ENCODE measurements at places on chromosomes 5 and 9.
A peak's percentile ranks its signal among the peaks of the same experiment; 100 is the strongest.

GRCh38 chr9:93577078-93577974, 942 bp downstream of the PHF2 start:
- peak overlapping the region; percentile 87 for H3K4me3 ChIP-seq
- H3K36me3 ChIP-seq: no peaks in the 10 kb centered on the region
- DNase-seq: no peak
- H3K27me3 ChIP-seq: no peaks in the 10 kb centered on the region

DNA sequence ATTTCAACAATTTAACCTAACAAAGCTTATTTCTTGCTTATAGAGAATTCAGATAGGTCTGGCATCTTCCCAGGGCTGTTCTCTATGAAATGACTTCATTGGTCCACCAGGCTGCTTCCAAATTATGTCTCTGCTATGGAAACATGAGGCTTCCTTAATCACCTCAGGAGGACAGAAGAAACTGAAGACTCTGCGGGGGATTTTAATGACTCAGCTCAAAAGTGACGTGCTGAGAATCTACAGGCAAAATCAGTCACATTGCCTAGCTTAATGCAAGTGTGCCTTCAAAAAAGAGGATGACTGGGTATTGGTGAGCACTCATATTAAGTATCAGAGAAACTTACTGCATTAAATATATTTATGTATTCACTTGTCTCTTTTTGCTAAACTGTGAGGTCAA, 315.5 kb upstream of the RGMB start:
- no peaks in the 10 kb centered on the region for H3K27me3 ChIP-seq
- DNase-seq: no peak
- no peak overlapping the region for H3K4me3 ChIP-seq
- H3K36me3 ChIP-seq: no peaks in the 10 kb centered on the region
- H3K27ac ChIP-seq: no peak overlapping the region
- peaks cover 4% of the 10 kb centered on the region for H3K4me1 ChIP-seq

DNA sequence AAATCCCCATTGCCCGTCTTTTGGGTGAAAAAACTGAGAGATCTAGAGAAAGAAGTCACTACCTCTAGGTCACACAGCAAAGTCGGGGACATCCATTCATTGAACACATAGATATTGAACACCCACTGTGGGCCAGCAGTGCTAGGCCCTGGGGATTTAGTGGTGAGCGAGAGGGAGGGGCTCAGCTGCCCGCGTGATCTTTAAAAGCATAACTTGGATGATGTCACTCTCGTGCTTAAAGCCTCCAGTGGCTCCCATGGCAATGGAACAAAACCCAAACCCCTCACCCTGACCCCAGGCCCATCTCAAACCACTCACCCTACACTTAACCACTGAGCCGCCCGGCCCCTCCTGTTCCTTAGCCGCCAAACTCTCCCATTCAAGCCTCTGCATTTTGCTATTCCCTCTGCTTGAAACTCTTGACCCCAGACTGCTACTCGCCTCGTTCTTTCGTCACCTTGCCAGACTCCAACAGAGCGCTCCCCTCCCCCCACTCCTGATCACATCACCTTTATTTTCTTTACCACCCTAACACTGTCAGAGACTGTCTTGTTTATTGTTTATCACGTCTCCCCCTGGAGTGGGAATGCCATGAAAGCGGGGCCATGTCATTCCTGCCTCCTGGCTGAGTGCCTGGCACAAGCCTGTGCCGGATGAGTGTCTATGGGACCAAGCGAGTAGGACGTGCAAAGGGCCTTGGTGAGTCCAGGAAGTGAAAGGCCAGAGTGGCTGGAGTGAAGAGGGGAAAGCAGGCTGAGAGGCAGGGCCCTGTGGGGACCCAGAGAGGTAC, 710 bp upstream of the PIP5KL1 start:
- H3K27me3 ChIP-seq: no peaks in the 10 kb centered on the region
- peaks cover 37% of the 10 kb centered on the region for H3K4me1 ChIP-seq
- H3K36me3 ChIP-seq: peaks cover 3% of the 10 kb centered on the region
- DNase-seq: no peak

DNA sequence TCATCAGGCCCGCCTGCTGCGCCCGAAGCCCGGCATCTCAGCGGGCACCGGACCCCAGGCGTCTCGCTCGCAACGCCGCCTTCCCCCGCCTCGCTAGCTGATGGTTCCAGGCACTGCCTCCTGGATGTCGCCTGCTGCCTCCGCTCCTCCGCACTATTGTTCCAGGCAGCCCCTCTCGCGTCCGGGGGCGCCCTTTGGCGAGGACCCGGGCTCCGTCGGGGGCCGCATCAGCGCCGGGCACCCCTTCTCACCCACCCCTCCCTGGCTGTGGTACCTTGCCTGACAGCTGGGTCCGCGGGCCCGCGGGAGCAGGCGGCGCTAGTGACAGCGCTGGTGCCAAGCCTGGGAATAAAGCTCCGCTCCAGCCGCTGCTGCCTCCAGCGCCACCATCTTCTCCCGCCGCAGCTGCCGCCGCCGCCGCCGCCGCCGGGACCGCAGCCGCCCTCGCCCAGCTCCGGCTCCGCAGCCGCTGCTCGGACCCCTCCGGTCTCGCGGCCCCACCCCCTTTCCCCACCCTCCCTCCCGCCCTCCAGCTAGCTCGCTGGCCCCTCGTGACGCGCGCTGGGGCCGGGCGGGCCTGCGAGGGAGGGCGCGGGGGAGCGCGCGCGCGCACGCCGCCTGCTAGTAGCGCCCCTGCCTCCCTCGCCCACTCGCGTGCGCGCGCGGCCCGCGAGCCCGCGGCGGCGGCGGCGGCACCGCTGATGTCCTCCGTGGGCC, at the start of gene APBA1:
Gene APBA1 (minus strand): TSS at position 493 of the 717 bp plus-strand sequence.
- peak within 1 kb of the TSS; percentile 94 for H3K4me3 ChIP-seq
- DNase-seq: peak; percentile 42
- no peak within 1 kb of the TSS for H3K27ac ChIP-seq
- H3K27me3 ChIP-seq: peaks cover 32% of the 10 kb centered on the region
- no peaks in the 10 kb centered on the region for H3K36me3 ChIP-seq

DNA sequence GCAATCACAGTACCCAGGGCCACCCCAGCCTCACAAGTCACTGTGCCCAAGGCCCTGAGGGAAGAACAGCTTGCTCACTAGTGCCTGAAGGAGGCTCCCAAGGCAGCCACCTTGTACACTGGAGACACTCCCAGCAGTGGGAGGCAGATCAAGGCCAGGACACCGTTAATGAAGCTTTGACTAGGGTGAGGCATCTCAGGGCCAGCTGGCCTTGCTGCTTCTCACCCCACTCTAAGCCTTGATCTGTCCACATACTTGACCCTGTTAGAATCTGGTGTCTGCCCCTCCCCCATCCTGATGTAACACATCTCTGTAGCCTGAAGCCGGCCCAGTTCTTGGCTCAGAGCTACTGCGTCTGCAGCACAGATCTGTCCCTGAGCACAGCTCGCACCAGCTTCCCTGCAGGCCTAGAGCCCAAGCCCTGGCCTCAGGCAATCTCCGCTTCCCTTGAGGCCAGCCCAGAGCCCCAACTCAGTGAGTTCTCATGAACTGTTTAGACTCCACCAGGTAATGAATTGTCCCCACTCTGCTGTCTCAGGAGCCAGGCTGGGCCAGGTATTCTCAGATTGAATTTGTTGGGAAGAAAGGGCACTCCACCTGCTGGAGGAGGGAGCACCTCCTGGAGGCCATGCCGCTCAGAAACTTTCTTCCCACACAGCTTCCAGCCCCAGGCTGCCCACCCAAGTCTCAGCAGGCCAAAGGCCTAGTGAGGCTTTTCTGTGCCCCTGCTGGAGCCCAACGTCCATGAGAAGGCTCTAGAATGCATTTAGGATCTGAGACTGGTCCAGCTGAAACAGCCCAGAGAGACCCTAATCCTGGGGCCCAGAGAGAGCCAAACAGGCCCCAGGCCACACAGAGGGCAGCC, 13.4 kb upstream of the JADE2 start:
- no peak overlapping the region for H3K4me3 ChIP-seq
- no peaks in the 10 kb centered on the region for H3K36me3 ChIP-seq
- peaks cover 3% of the 10 kb centered on the region for H3K4me1 ChIP-seq

GRCh38 chr9:24881361-24881760, 335.7 kb upstream of the IZUMO3 start:
- no peaks in the 10 kb centered on the region for H3K27me3 ChIP-seq
- no peak overlapping the region for H3K4me3 ChIP-seq
- no peak overlapping the region for H3K27ac ChIP-seq
- H3K4me1 ChIP-seq: no peaks in the 10 kb centered on the region

- DNase-seq: no peak
- no peaks in the 10 kb centered on the region for H3K27me3 ChIP-seq
- H3K27ac ChIP-seq: no peak overlapping the region
- no peaks in the 10 kb centered on the region for H3K4me1 ChIP-seq
- no peaks in the 10 kb centered on the region for H3K36me3 ChIP-seq
Observed at GRCh38 chr5:124343451-124343867, 403.0 kb downstream of the ZNF608 start.

DNA sequence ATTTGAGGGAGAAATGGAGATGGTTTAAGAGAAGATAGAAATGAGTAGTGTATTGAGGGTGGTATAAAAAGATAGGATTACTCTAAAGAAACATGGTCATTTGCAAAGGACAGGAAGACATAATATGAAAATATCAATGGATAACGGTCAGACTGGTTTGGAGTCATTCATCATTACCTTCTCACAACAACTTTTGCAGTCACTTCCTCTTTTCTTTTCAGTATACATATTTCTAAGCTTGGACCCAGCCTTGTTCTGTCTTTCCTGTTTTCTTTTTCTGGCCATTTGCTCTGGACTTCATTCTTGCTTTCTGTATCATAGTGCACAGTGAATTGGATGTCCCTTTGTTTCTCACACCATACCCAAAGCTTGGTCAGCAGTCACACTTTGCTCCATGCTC, 966.5 kb upstream of the TYRP1 start:
- no peaks in the 10 kb centered on the region for H3K36me3 ChIP-seq
- H3K27me3 ChIP-seq: no peaks in the 10 kb centered on the region
- no peaks in the 10 kb centered on the region for H3K4me1 ChIP-seq
- H3K27ac ChIP-seq: no peak overlapping the region
- no peak for DNase-seq

DNA sequence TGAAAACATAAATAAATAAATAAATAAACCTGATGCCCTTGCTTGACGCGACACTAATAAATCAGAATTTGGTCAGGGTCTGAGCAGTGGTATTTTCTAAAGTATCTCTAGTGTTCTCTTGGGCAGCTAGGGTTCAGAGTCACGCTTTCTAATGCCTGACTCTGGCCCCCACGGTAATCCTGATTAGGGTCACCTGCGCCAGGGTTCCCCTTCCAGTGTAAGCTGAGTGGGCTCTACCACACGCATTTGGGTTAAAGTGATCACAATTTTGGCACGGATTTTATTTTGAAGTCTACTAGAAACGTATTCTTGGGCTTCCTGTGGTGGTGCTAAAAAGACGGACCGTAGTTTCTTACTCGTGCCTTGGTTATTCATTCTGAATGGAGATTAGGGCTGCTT, 651 bp downstream of the TTC1 start:
- peak overlapping the region; percentile 96 for H3K27ac ChIP-seq
- peaks cover 4% of the 10 kb centered on the region for H3K36me3 ChIP-seq
- H3K4me3 ChIP-seq: peak overlapping the region; percentile 100
- DNase-seq: no peak

DNA sequence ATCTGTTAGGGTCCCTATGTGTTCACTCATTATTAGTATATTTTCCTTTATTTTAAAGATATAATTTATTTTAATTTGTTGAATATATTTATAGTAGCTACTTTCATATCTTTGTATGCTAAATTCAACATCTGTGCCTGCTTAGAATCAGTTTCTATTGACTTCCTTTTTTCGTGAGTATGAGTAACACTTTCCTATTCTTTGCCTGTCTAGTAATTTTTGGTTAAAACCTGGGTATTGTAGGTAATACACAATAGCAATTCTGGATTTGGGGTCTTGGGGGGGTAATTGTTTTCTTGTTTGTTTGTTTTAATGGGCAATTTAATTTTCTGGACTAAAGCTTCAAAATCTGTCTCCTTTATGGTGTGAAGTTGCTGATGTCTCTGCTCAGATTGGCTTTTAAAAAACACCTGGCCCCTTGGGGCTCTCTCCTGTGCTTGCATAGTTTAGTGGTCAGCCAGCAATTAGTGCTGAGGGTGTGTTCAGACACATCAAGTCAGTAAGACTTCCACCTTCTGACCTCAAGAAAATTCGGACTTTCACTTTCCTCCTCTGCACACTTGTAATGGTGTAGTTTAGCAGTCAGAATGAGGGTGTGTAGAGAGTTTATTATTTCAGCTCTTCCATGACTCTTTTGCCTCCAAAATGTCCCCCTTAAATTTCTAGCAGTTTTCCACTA, 124.4 kb upstream of the MAP1B start:
- H3K27ac ChIP-seq: no peak overlapping the region
- H3K36me3 ChIP-seq: peaks cover 2% of the 10 kb centered on the region
- no peak overlapping the region for H3K4me3 ChIP-seq

GRCh38 chr5:141513627-141514329, 24.9 kb downstream of the PCDHGC5 start:
- no peaks in the 10 kb centered on the region for H3K27me3 ChIP-seq
- peak overlapping the region; percentile 96 for H3K27ac ChIP-seq
- peak overlapping the region; percentile 97 for H3K4me3 ChIP-seq
- H3K4me1 ChIP-seq: peaks cover 26% of the 10 kb centered on the region
- peaks cover 2% of the 10 kb centered on the region for H3K36me3 ChIP-seq

GRCh38 chr5:66021585-66021984, 95.2 kb downstream of the ERBIN start:
- peak overlapping the region; percentile 27 for H3K27ac ChIP-seq
- H3K36me3 ChIP-seq: peaks cover 6% of the 10 kb centered on the region
- no peak overlapping the region for H3K4me3 ChIP-seq
- H3K4me1 ChIP-seq: peaks cover 13% of the 10 kb centered on the region
- no peaks in the 10 kb centered on the region for H3K27me3 ChIP-seq
- no peak for DNase-seq

DNA sequence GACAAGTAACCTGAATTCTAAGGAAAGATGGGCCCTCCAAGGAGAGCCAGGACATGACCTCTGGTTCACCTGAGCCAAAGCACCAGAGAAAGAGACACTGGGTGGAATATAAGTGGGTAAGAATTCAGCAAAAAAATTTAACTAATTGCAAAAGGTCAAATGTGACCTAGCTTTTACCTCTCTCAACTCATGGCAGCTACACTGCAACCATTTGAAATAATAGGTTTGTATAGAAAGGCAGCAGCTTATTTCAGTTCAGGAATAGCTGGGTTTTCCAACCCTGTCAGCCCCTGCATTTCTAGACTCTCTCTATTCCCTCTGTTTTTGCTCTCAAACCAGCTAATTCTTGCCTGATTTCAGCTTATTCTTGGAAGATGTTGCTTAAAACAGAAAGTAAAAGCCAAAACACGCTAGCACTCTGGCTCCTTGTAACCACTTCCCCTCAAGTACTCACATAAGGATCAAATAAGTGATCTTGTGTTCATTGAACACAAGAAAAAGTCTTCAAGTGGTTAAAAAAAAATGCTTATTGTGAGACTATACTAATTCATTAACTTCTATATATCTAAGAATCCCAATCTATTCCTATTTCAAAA, 101.1 kb upstream of the NR4A3 start:
- DNase-seq: no peak
- H3K27ac ChIP-seq: peak overlapping the region; percentile 77
- H3K4me3 ChIP-seq: peak overlapping the region; percentile 86
- H3K27me3 ChIP-seq: no peaks in the 10 kb centered on the region

DNA sequence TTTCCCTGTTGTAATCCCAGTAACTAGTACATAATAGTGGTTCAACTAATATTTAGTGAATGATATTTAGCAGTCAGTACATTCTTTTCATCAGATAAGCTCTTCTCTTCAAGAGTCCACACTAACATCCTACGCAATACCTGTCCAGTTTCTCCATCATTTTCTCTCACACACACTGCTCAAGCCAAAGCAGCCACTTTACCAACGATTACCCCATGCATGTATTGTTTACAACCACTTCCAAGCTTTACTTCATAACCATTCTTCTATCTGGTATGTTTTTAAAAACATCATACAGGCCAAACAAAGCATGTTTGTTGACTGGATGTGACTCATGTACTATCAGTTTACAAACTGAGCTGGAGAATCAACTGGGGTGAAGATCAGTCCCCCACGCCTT, 7.3 kb downstream of the UBTD2 start:
- peak overlapping the region; percentile 93 for H3K27ac ChIP-seq
- peaks cover 33% of the 10 kb centered on the region for H3K4me1 ChIP-seq
- H3K27me3 ChIP-seq: no peaks in the 10 kb centered on the region
- DNase-seq: no peak
- H3K4me3 ChIP-seq: no peak overlapping the region
- H3K36me3 ChIP-seq: peaks cover 3% of the 10 kb centered on the region

Data from T-helper 17 cell (primary cell).